ENCODE measurements at places on chromosomes 1 and 21.

DNA sequence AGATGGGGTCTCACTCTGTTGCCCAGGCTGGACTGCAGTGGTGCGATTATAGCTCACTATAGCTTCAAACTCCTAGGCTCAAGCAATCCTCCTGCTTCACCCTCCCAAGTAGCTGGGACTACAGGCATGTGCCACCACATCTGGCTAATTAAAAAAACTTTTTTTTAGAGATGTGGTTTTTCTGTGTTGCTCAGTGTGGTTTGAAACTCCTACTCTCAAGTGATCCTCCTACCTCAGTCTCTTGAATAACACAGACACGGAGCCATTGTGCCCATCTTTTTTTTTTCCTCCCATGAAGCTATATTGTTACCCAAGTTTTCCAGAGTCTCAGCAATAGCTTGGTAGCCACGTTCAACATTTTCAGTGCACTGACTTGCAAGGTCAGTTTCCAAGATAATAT, 2.7 kb downstream of the GIPC2 start:
- DNase-seq: no peak

GRCh38 chr1:67793562-67793961, 39.7 kb downstream of the GNG12 start:
- no peak for DNase-seq

DNA sequence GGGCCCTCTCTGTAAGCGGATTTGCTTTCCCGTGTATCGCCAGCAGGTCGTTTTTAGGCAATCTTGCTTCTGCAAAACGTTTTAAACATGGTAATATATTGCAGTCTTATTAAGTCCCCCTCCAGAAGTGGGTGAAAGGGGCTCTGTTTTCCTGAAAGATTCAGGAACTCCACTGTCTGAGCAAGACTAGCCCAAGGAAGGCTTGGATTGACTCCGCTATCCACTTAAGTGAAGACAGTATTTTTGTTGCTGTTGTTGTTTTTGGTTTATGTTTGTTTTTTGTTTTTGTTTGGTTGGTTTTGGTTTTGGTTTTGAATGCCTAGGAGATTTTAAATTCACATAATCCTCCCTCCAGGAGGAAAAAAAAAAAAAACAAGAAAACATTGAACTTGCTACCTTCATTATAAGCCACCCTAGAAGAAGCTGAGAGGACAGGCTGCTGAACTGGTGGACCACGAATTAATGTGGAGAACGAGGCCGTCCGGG, 29.1 kb upstream of the NFIA start:
- DNase-seq: no peak

GRCh38 chr21:25170681-25171080, 436.6 kb downstream of the MRPL39 start:
- no peak for DNase-seq

DNA sequence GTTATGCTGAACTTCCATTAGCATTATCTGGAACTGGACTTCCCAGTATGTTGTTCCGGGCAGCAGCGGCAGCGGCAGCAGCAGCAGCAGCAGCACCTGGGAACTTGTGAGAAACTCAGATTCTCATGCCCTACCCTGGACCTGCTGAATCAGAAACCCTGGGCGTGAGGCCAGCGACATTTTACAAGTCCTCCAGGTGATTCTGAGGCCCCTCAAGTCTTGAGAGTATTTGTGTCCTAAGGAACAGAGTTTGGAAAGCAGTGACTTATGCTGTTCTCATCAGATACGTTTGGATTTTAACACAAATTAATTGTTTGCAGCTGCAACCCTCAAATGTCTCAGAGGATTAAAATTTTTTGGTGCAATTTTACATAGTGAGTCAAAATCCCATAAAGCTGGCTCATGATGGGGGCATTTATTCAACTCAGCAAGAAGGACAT, 157.2 kb upstream of the KAZN start:
- peak; percentile 90 for DNase-seq
